ENCODE measurements at places on chromosomes 3 and 15.
A peak's percentile ranks its signal among the peaks of the same experiment; 100 is the strongest.

- DNase-seq = no peak
Observed at GRCh38 chr3:25902586-25902985, 112.7 kb downstream of the OXSM start.

- DNase-seq = no peak
Observed at GRCh38 chr3:181901626-181902025, 189.9 kb downstream of the SOX2 start.

- no peak for DNase-seq
Observed at GRCh38 chr3:116048991-116049390, 396.3 kb downstream of the LSAMP start.

GRCh38 chr3:7800006-7800780 is 701.4 kb upstream of the LMCD1 start:
- DNase-seq = no peak

DNA sequence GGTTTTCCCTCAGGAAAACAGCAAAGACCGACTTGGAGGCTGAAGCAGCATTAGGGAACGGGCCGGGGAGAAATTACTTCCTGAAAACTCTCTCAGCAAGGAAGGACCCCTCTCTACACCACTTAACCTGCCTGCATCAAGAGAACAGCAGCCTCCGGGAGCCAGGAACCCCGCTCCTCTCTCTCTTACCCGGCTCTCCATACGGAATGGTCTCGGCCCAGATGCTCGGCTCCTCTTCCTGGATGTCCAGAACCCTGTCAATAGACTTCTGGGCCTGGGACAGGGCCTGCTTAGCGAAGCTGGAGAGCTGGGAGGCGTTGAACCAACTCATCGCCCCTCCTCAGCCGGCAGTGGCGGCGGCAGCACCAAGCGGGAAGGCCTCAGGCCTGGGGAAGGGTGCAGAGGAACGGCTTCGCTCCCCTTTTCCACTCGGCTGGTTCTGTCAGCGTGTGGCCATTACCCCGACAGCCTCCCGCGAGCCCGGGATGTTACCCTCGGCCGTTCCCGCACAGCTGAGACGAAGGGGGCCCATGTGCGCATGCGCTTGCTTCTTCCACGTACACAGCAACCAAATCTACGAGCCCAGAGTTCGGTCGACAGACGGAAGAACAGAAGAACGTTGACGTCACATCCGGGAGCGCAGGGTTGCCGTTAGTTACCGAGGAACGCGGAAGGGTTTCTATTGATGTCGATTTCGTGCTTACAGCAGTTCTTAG is at the start of gene TMF1:
TMF1 (minus strand) TSS at position 578 of the 716 bp plus-strand sequence; CDS start at position 331, 247 bp downstream.
- DNase-seq = no peak

DNA sequence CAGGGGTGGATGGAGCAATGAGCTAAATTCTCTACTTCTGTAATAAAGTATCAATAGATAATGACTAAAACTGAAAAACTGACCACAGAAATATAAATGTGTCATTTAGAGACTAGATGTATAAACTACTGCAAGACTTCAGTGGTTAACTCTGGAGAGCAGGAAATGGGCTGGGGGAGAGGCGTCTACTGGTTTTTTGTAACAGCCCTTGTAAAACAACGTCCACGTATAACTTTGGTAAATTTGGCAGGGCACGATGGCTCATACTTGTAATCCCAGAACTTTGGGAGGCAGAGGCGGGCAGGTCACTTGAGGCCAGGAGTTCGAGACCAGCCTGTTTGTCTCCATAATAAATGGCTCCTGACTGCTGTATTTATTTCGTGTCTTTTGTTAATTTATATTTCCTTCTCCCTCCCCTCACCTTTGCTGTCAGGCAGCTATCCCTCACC is 12.5 kb downstream of the RAB27A start:
- no peak for DNase-seq

- no peak for DNase-seq
Observed at GRCh38 chr3:179551349-179552105, 11.2 kb upstream of the ACTL6A start.

GRCh38 chr15:66030650-66031049 is 161.4 kb downstream of the RAB11A start:
- no peak for DNase-seq

DNA sequence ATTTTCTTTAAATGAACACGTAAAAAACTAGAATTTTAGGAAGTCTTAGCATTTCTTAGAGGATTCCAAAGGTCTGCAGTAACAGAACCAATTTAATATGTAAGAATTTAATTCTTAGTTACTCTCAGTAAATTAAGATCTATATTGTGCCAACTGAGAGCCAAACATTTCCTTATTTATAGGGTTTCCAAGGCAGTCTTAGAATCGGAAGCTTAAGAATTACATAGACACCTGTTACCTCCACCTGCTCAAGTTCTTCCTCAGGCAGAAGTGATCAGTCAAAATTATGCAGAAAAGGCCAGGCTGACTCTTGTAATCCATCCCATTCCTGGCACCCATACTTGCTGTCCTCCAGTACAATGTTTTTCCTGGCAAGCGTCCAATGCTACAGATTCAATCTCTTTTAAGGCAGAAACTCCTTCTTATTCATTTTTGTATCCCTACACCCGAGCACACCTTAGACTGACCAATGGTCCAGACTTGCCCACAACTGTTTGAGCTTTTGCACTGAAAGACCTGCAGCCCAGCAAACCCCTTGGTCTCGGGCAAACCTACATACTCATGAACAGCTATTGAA is 64.3 kb downstream of the NCEH1 start:
- DNase-seq = peak; percentile 49

- DNase-seq = no peak
Observed at GRCh38 chr15:33284336-33284735, 26.4 kb upstream of the RYR3 start.

DNA sequence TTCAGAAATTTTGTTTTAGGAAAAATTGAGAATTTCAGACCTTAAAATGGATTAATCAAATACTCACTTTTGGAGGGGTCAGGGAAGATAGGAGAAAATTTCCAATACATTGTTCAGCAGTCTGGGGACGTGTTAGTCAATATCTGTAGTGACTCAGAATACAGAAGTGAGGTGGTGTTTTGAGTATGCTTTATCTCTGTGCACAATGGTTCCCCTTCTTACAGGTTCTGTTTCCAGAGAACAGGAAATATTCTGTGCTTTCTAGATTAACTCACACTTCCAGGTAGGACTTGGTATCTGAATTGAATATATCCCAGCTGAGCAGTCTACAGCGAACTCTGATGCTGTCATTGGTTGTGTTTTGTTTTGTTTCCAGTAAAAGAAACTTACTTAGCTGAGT is 30.7 kb upstream of the CCDC54 start:
- DNase-seq = no peak

- no peak for DNase-seq
Observed at GRCh38 chr15:31207246-31207645, 105.7 kb upstream of the TRPM1 start.

GRCh38 chr15:84921121-84921520 is 36.7 kb downstream of the SLC28A1 start:
- no peak for DNase-seq

- DNase-seq = no peak
Observed at GRCh38 chr3:114450008-114450596, 156.3 kb downstream of the TIGIT start.

- DNase-seq = peak; percentile 83
Observed at GRCh38 chr15:79433276-79433990, 1.3 kb downstream of the MINAR1 start.

- no peak for DNase-seq
Observed at GRCh38 chr3:111238885-111239284, 167.3 kb downstream of the NECTIN3 start.

DNA sequence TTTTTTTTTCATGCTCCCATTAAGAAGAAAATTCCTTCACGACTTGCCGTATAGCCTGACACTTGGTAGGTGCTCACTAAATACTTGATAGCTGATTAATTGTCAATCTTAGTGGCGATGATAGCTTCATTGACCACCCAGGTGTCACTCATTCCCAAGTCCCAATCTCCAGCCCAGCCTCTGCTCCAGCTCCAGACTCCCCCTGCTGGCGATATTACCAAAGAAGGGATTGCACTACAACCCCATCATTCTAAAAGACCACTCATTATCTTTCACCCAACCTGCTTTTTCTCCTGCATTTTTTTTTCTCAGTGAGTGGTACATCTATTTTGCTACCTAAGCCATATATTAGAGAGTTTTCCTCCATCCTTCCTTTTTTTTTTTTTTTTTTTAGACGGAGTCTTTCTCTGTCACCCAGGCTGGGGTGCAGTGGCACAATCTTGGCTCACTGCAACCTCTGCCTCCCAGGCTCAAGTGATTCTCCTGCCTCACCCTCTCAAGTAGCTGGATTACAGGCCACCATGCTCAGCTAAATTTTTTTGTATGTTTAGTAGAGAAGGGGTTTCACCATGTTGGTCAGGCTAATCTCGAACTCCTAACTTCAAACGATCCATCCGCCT is 19.5 kb upstream of the COMMD2 start:
- DNase-seq = peak; percentile 60

- DNase-seq = no peak
Observed at GRCh38 chr3:58034738-58035523, 26.7 kb downstream of the FLNB start.

GRCh38 chr3:72137865-72138861 is 353.2 kb upstream of the PROK2 start:
- DNase-seq = no peak

DNA sequence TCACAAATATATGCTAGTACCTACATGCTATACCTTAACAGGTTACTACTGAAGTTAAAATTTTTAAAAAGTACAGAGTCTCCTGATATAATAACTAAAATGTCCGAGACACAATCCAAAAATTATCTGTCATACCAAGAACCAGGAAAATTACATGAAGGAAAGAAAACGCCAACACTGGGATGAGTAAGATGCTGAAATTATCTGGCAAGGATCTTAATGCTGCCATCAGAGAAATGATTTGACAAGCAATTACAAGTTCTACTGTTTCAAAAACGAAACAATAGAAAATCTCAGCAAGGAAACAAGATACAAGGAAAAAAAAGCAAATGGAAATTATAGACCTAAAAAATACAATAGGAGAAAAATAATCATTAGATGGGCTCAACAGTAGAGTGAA is 92.5 kb downstream of the UBE3A start:
- no peak for DNase-seq

GRCh38 chr3:55893045-55893664 is 406.0 kb upstream of the WNT5A start:
- DNase-seq = no peak

DNA sequence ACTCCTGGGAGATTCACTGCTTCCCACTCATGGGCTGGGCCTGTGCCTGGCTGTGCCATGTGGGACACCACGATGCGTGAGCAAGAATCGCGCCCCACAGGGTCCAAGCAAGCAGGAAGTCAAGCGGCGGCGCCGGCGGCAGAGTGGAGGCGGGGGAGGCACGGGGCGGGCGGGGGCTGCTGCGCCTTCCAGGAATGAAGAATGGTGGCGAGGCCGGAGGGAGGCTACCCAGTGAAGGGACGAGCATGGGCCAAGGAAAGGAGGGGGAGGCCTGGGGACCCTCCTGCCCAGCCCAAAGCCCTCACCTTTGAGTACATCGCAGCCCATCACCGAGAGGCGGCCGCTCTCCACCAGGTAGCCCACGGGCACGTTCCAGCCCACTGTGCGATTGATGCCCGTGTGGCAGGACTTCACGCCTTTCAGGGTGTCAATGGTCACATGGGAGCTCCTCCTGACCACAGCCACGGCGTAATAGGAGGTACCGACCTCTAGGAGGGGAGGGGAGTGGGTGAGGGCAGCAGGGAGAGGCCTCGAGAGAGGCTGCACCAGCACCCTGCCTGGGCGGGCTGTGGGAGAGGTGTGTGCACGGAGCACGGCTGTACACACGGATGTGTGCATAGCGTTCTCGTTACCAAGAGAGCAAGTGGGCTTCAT is 5.5 kb downstream of the MELTF start:
- DNase-seq = no peak

DNA sequence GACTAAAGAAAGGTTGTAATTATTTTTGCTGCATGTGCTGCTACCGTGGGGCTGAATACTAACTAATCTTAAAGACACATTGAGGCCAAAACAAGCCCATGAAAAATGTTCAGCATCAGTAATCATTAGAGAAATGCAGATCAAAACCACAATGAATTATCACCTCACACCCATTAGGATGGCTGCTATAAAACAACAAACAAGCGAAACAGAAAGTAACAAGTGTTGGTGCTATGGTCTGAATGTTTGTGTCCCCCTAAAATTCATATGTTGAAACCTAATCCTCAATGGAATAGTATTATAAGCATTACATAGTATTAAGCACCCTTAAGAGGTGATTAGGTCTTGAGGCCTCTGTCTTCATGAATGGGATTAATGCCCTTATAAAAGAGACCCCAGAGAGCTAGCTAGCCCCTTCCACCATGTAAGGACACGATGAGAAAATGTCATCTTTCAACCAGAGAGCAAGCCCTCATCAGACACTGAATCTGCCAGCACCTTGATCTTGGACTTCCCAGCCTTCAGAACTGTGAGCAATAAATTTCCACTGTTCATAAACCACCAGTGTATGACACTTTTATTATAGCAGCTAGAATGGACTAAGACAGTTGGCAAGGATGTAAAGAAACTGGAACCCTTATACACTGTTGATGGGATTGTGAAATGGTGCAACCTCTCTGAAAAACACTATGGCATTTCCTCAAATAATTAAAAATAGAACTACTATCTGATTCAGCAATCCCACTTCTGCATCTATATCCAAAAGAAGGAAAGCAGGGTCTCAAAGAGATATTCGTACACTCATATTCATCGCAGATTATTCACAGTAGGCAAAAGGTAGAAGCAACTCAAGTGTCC is 76.1 kb downstream of the REC114 start:
- no peak for DNase-seq

GRCh38 chr3:4600493-4600892 is 107.3 kb downstream of the ITPR1 start:
- no peak for DNase-seq

GRCh38 chr3:190272747-190273146 is 49.5 kb downstream of the CLDN1 start:
- DNase-seq = no peak

- peak; percentile 7 for DNase-seq
Observed at GRCh38 chr3:155362808-155363689, 69.6 kb upstream of the STRIT1 start.

DNA sequence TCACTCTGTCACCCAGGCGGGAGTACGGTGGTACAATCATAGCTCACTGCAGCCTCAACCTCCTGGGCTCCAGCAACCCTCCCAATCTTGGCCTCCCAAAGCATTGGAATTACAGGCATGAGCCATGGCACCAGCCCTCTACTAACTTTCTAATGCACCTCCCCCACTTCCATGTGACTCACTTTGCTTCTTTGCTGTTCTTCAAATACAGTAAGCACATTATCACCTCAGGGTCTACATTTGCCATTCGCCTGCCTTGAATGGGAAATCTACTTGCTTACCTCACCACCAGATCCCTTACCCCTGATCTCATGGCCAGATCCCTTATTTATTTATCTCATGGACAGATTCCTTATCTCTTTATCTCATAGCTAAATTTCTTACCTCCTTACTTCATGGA is 235.3 kb downstream of the KCNMB2 start:
- no peak for DNase-seq

- DNase-seq = no peak
Observed at GRCh38 chr3:107798381-107798780, 275.6 kb downstream of the BBX start.
